Activated CD4-positive, CD25-positive, alpha-beta regulatory T cell (primary cell): ENCODE measurements at places on chromosomes 11 and 22.

- no peak for DNase-seq
Observed at GRCh38 chr22:19455585-19456370, 8.3 kb upstream of the C22orf39 start.

GRCh38 chr11:82864268-82864667 lies 36.0 kb downstream of the PRCP start:
- no peak for DNase-seq

GRCh38 chr11:82989628-82990404 lies 81.9 kb downstream of the RAB30 start:
- no peak for DNase-seq

DNA sequence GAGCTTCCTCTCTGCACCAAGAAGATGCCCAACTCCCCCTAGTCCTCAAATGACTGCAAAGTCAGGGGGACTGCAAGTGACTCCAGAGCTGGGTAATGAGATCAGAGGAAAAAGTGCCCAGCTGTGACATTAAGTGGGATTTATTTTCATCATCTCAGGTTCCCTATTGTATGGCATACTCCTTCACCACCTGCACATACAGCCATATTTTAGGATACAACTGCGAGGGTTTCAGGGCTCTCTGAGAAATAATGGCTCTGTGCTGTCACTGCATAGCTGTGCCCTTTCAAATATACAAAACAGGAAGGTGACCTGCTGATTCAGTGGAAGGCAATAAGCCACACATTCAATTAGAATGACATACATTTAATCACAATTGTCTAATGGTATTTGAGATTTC lies 45.6 kb upstream of the PLET1 start:
- DNase-seq = no peak

DNA sequence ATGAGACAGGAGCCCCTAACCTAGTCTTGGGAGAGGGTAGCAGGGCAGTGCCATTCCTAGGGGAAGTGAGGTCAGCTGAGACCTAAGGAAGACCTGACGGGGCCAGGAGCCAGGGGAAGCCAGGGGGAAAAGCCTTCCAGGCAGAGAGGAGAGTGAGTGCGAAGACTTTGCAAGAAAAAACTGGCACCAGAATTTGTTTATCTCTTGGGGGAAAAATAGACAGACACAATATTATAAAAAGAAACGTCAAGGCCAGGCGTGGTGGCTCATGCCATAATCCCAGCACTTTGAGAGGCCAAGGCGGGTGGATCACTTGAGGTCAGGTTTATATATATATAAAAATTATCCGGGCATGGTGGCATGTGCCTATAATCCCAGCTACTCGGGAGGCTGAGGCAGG lies 26.9 kb upstream of the TESMIN start:
- DNase-seq = no peak

- no peak for DNase-seq
Observed at GRCh38 chr11:108853864-108854263, 189.0 kb downstream of the DDX10 start.

DNA sequence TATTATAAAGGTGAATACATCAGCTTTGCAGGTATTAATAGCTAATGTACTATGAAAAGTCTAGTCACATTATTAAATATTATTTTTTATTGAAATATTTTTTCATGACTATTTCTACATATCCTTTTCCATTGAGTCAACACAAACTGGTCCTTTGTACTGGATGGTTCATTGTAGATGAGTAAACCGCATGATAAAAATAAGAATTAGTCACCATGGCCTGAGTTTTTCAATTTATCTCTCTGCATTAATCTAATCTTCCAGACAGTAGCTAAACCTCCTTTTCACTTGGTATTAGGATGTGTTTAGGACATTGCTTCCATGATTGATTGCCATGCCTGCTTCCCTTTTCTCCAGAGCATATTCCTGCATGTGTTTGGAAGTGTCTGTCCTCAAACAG lies 439.4 kb upstream of the ARHGAP42 start:
- DNase-seq = no peak

DNA sequence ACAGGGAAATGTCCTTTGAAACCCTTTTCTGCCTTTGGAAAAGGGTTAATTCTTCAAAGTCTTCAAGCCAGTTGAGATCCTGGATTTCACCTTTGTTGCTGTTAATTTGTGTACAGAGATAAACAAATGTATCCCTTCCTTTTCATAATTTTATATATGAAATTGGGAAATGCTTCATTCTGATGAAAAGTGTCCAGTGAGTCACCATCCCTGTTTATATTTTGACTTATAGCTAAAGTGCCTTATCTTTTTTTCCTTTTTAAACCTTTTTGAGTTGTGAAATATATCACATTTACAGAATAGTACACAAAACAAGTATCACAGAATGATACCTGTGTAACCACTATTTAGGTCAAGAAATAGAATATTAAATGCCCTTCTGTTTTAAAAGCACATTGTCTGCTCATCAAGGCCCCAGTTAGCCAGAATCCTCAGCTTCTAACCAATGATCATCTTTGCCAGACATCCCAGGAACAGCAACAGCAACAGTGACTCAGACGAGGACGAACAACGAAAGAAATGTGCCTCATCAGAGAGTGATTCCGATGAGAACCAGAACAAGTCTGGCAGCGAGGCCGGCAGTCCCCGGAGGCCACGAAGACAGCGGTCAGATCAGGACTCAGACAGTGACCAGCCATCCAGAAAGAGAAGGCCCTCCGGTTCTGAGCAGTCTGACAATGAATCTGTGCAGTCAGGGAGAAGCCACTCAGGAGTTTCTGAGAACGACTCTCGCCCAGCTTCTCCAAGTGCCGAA lies 27.3 kb downstream of the CTR9 start:
- DNase-seq = no peak

GRCh38 chr11:77049026-77049425 lies 14.8 kb downstream of the B3GNT6 start:
- DNase-seq = no peak

DNA sequence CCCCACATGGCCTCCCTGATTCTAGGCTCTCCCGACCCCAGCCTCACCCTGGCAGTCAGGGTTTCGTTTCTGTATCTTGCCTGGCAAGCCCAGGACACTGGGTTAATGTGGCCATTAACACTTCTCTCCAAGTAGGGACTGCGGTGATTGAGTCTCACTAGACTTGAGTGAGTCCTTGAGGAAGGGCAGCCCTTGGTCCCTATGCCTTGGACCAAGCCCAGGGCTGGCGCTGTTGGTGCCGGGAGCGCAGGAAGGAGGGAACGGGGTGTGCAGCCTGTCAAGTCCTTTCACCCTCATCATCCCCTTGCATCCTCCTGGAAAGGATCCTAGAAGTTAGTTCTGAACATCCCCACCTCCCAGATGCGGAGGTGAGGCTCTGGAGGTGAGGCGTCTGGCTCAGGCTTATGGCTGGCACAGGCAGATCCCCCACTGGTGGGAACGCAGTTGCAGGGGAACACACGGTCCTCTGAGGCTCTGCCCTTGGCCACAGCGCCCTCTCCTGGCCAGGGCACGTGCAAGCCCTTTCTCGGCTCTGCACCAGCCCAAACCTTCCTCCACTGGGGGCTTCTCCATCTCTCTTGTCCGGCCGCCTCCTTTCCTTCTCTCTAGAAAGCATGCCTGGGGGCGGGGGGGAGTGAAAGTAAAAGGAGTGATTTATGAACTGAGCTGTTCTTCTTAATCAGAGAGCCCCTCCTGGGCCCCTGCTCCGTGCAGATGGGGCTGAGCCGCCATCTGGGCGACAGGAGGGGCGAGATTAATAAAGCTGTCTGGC lies 56.7 kb downstream of the TP53I11 start:
- peak; percentile 13 for DNase-seq

DNA sequence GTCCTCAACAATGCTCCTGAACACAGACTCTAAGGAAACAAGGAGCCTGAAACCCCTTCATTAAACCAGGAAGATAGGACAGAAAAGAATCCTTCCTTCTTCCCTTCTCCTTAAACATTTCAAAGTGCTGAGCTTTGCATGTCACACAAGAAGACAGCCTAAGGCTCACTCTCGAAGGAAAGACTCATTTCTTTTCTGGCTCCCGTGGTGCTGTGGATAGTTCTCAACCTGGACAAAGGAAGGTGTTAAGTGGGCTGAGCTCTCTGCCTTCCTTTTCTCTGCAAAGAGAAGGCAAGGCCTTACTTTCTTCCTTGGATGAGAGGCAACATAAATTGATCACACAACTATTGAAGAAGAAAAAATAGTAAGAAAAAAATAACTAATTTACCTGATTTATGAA lies 452.4 kb upstream of the DDI1 start:
- no peak for DNase-seq

- no peak for DNase-seq
Observed at GRCh38 chr11:37552284-37552683, 954.2 kb upstream of the RAG2 start.

DNA sequence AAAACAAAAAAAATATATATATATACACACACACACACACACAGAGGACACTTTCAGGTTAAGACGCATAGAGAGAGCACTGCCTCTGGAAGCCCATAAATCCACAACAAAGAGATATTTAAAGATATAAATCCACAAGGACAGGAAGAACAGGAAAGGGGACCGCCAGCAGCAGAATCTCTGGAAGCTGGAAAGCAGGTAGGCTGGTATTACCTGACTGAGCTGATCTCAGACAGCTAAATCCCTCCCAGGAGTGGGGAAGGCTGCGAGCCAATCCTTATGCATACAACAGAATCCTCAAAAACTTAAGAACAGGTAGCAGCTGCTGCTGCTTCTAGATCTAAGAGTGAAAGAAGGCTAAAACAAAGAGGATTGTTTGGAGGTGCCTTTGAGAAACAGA lies 1.8 kb upstream of the MCAT start:
- no peak for DNase-seq

- peak; percentile 35 for DNase-seq
Observed at GRCh38 chr11:69101115-69101791, 52.5 kb downstream of the TPCN2 start.

- no peak for DNase-seq
Observed at GRCh38 chr11:64429970-64430369, 71.0 kb downstream of the RPS6KA4 start.

GRCh38 chr11:30635401-30635989 lies 49.3 kb upstream of the MPPED2 start:
- no peak for DNase-seq

GRCh38 chr11:46669711-46670139 lies 30.7 kb downstream of the ARHGAP1 start:
- no peak for DNase-seq

DNA sequence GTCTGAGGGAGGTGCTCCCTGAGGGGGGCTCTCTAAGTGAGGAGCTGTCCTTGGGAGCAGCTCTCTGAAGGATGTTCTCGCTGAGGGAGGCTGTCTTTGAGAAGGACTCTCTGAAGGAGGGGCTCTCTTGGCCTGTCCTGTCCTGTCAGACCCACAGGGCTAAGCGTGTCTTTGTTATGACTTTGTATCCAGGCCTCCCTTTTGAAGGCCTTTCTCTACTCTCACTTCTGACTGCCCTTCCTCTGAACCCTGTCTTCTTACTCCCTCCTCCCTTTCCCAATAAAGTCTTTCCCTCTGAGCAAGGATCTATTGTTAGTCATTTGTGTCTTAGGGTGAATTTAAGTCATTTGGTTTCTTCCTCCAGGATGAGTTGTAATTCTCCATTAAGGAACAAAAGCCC lies 330.1 kb upstream of the PLET1 start:
- no peak for DNase-seq

GRCh38 chr11:108838792-108839105 lies 173.9 kb downstream of the DDX10 start:
- DNase-seq = no peak

DNA sequence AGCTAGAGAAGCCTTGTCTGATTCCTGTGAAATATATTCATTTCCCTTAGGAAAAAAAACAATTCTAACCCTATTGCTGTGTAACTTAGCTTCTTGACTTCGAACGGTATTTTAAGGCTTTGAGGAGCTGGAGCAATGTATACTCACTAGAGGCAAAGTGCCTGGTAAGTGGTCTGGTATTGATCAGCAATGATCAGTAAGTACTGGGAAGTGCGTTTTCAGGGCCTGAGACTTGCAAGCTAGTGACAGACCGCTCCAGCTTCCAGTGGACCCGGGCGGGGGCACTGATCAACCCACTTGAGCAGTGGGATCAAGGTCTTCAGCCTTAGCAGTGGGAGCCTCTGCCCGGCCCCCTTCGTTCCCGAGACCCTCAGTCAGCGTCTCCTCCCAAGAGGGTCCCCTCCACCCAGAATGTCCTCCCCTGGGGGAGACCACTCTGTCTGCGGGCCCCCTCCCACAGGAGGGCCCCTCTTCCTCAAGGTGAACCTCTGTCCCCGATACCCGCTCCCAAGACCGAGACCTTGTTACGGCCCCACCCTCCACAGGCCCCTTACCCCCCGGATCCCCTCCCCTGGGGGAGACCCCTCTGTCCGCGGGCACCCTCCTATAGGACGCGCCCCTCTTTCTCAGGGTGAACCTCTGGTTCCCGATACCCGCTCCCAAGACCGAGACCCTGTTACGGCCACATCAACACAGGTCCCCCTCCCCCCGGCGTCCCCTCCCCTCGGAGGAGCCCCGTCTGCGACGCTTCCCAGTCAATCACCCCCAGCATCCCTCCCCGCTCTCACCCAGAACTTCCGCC lies 452 bp upstream of the ATXN10 start:
- no peak for DNase-seq

DNA sequence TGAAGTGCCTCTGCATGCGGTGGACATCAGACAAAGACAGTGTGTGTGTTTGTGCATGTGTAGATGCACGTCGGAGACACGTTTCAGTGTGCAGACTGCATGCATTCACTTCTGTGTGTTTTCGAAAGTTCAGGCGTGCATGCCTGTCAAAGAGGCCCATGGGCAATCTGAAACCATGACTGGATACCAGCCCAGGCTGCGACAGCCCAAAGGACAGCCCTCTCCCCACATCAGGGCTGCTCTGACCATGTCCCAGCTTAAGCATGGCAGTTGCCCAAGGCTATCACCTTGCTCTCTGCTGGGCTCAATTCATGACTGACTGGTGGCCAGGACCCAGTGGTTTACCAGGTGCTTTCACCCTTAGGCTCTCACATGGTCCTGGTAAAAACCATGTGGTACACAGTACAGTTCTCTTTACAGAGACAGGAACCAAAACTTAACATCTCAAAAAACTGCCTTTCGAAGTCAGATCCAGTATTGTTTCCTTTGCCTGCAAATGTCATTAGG lies 423.7 kb upstream of the CADM1 start:
- no peak for DNase-seq

DNA sequence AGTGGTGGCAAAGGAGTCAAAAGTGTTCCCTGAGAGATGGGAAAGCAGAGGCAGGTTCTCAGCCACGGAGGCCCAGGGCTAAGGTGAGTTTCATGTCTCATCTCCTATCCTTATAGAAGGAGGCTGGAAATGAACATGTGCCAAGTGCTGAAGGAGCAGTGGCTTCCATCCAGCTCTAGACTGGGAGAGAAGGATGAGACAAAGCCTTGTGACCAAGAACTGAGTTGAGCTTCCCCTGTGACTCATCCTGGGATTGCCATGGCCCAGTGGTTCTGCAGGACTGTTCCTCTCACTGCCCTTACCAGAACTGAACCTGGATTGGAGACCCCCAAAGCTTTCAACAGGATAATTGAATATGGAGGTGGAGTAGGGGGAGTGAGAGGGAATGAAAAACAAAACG lies 16.7 kb upstream of the OR9Q1 start:
- DNase-seq = no peak

DNA sequence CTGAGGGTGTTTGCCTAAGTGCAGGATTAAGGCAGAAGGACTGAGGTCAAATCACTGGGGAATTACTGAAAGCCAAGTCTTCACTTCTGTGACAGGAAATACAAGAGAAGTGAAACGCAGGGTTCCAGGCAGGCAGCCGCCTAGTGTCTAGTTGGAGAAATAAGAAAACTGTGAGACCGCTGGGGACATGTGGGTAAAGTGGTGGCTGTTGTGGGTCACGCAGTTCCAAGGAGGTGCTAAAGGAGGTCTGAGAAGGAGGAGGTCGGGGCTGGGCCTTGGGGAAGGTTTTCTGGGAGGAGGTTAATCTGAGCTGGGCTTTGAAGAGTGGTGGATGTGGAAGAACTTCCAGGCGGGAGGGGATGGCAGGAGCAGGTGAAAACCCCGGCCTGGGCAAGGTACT lies 11.2 kb downstream of the MCM5 start:
- DNase-seq = no peak

- DNase-seq = no peak
Observed at GRCh38 chr11:46721286-46721685, 2.3 kb downstream of the F2 start.
